Activated CD4-positive, alpha-beta T cell treated with anti-CD3 and anti-CD28 coated beads, Interleukin-2, Interleukin-6, amounts not matched to agents 100 ng/mL and 50 ng/mL, durations not matched to agents 16 hours and 8 hours (primary cell): ENCODE measurements at places on chromosomes 2 and 18.
A peak's percentile ranks its signal among the peaks of the same experiment; 100 is the strongest.

DNA sequence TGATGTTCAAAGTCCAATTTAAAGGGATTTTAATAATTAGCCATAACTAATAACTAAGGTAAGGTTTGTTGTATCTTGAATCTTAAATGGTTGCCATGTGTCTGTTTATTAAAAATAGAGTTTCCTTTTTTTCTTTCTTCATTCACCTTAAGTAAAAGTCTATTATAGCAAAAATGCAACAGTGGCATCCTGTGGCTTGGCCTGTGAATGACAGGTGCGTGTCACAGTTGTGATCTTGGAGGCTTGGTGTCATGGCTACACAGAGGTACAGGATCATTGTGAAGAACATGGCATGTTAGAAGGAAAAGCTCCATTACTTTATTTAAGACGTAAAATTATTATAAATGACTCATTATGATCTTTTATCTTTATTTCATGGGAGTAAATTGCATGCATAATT is 246.1 kb downstream of the BCL2 start:
- DNase-seq: peak; percentile 35

- no peak for DNase-seq
Observed at GRCh38 chr2:73208258-73208657, 5.8 kb upstream of the SMYD5 start.

DNA sequence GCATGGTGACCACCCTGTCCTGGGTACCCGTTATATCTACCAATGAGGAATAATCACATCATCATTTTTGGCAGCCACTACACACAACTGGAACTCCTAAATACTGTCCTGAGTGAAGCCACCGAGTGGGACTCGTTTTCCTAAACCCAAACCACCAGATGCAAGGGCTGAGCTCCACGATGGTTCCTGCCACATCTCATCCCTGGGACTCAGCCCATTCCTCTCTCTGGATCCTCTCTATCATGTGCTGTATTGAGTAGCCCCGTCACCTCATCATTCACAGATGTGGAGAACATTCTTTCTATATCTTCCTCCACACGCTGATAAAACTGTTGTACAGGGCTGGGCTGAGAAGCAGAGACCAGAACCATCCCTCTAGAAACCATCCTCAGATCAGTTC is 79.4 kb upstream of the SMAD7 start:
- no peak for DNase-seq

DNA sequence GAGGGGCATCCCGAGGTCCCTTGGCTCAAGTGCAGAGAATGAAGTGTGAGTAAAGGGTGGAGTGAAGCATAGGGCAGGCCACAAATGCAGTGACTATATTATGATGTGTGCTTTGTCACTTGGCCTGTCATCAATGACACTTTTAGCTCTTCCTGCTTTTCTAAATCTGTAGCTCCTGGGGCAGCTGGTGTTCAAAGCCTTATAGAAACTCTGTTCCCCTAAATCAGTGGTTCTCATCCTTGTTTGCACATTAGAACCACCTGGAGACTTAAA is 135.6 kb upstream of the LGALSL start:
- DNase-seq: no peak

DNA sequence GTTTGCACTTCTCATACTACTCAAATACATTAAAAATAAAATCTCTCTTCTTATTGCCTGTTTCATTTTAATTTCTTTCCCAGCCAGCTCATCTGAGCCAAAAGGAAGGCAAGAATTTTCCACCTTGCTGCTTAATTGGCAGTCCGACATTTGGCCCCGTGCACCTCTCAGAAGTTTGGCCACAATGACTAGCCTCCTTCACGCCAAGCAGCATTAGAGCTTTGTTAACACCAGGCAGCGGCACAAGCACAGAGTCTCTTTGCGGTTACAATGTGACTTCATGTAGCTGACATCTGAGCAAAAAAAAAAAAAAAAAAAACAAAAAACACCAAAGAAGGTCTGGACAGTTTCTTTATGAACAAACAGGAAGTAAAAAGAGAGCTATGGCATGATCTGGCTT is 248.9 kb downstream of the OSR1 start:
- no peak for DNase-seq

- peak; percentile 58 for DNase-seq
Observed at GRCh38 chr18:32549248-32550110, 78.8 kb upstream of the GAREM1 start.

- DNase-seq: no peak
Observed at GRCh38 chr18:36672437-36673344, 156.1 kb downstream of the TPGS2 start.

DNA sequence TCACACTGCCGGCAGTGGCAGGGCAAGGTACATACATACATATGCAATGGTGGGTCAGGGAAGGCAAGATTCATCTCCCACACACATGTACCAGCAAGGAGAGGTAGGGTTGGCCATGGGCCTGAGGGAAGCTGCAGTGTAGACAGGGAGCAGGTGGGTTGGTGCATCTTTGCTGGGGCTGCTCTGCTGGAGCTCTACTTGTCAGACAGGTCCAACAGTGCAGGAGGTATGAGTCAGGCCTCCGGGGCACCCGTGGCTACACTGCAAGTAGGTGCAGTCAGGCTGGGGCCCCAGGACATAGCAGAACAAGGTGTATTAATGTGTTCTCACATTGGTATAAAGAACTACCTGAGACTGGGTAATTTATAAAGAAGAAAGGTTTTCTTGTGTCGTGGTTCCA is 281.1 kb upstream of the COL3A1 start:
- DNase-seq: no peak

GRCh38 chr2:231260442-231261208 is 62.2 kb downstream of the ARMC9 start:
- DNase-seq: no peak

DNA sequence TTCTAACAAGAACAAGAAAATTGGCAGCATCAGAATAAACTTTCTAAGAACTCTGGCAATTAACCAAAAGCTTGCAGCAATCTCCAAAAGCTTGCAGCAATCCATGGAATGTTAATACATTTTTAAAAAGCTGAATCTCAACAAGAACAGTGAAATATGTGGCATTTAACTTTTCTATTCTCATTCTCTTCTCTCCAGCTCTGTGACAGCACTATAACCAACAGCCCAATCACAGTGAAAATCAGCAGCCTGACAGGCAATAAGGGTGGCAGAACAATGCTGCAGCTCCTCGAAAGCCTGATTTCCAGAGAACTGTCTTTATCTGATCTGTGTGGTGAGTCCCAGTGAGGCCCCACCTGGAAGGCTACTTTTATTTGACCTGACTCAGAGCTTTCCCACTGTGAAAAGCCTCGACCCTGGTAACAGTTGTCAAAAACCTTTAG is 60.0 kb downstream of the TMEM131 start:
- no peak for DNase-seq

GRCh38 chr2:96408616-96409015 is 73.0 kb downstream of the NCAPH start:
- DNase-seq: no peak

GRCh38 chr2:98016908-98017670 is 21.3 kb upstream of the TMEM131 start:
- DNase-seq: no peak

- no peak for DNase-seq
Observed at GRCh38 chr18:47929681-47930198, 719 bp downstream of the SMAD2 start.

GRCh38 chr18:79628416-79629248 is 51.0 kb upstream of the CTDP1 start:
- no peak for DNase-seq

DNA sequence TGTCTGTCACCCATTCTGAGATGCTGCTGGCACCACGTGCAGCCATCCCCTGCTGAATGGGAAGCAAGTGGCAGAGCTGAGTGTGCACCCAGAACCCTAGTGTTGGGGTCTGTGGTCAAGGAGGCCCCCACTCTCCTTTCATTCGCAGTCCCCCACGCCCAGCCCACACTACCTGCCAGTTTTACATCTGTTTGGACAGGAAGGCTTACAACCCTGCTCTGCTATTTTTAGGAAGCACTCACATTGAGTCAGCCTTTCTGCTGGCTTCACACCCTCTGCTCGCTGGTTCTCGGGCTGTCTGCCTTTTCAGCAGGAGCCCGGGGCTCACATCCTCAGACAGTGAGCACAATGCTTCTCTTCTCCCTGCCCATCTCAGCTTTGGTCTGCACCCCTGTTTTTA is 10.7 kb upstream of the ADCY3 start:
- peak; percentile 46 for DNase-seq

GRCh38 chr18:48919547-48919946 is 31.2 kb downstream of the SMAD7 start:
- DNase-seq: no peak

DNA sequence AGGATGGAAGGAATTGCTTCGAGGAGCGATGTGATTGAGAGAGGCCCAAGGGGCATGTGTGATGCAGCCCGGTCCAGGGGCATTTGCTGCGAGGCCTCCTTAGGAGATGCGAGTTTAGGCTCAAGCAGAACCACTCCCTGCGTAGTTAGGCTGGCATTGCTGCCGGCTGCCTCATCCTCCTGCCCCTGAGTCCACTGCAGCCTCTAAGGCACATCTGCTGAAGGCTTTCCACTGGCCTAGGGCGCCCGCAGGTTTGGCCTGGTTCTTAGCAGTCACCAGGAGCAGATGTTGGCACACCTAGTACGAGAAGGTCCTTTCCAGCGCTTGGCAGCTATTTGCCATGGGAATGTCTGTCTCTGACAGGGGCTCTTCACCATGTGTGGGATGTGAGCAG is 20.7 kb downstream of the INPP5D start:
- DNase-seq: no peak

- DNase-seq: no peak
Observed at GRCh38 chr18:44564922-44565321, 115.8 kb upstream of the SETBP1 start.
